NCI-H510A treated with DMSO at 0.1 percent for 48 hours (cell line): ENCODE measurements at places on chromosomes 6 and 20.
A peak's percentile ranks its signal among the peaks of the same experiment; 100 is the strongest.

- no peak for DNase-seq
These were observed 115.9 kb downstream of the PAX1 start for GRCh38 chr20:21821358-21821757.

GRCh38 chr6:139710556-139710955 is 336.1 kb upstream of the CITED2 start:
- DNase-seq = no peak

GRCh38 chr6:167851370-167851952 is 24.8 kb downstream of the AFDN start:
- DNase-seq = no peak

GRCh38 chr20:3818155-3819151 is 1.9 kb upstream of the AP5S1 start:
- DNase-seq = peak; percentile 88
